ENCODE measurements at places on chromosomes 4 and X.

- DNase-seq, result no peak
These were observed 2.4 kb downstream of the RAP2C start for GRCh38 chrX:132216806-132217202.

DNA sequence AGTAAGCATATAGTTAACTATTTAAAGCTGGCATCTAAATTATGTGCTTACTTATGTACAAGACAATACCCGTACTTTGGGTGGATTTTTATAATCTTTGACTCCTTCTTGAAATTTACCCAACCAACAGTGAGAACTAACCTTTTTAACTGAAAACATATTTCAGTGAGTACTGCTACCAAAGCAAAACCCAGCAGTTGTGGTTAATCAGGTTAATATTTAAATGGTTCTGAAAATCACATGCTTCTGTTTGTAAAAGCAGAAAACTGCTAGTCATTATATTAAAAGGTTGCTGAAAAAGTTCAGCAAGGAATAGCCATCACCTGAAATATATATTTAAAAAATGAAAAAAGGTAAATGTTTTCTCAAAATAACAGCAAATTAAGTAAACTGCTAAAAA is 20.0 kb downstream of the UBE2D3 start:
- no peak for DNase-seq

GRCh38 chr4:182880387-182881356 is 36.5 kb downstream of the DCTD start:
- DNase-seq, result no peak

GRCh38 chr4:170872794-170873193 is 783.0 kb upstream of the AADAT start:
- DNase-seq, result no peak

DNA sequence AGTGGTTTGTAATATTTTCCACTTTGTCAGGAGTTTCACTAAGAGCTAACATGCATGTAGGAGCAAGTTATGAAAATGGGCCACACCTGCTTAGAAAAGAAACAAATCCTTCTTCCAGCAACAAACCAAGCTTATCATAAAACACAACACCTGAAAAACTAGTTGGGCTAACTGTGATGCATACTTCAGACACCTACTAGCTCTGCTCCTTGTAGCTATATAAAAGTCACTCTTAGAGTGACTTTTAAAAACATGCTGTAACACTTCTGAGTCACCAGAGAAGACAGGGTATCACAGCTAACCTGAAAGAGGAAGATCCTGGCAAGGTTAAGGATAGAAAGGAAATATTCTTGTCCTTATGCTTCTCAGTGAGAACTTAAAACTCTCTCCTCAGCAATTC is 3.6 kb upstream of the SLAIN2 start:
- DNase-seq, result no peak

DNA sequence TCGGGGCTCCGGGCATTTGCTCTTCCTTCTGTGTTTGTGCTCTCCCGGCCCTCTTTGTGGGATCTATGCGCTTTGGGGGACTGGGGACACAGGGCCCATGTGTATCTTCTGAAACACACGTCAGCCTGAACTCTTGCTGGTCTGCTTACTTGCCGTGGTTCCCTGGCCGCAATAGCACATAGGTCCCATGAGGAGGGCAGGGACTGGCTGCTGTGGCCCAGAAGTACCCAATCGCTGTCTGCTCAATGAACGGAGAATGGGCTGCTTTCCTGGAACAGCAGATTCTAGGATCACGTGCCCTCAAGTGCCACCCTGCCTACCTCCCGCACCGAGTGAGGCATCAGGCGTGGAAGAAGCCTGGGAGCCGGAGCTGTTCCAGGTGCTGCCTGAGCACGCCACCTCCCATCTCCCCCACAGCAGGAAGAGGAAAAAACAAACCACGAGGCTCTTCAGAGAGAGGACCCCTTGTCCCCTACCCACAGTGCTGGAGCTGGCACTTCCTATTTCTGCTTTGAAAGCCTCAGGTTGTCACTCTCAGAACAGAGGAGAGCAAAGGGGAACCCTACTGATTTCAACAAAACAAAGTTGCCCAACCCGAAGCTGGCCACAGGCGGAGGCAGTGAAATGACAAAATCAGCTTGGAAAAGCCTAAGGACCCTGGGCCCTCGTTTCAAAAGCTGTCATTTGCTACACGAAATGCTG is 3.8 kb downstream of the G6PD start:
- DNase-seq, result no peak

GRCh38 chrX:32448320-32448719 is 763.0 kb downstream of the DMD start:
- DNase-seq, result no peak

GRCh38 chrX:84123585-84123984 is 64.4 kb downstream of the RPS6KA6 start:
- no peak for DNase-seq

GRCh38 chrX:149531599-149531998 is 9.2 kb upstream of the EOLA1 start:
- DNase-seq, result no peak

GRCh38 chr4:105277702-105278101 is 131.0 kb downstream of the TET2 start:
- DNase-seq, result no peak

DNA sequence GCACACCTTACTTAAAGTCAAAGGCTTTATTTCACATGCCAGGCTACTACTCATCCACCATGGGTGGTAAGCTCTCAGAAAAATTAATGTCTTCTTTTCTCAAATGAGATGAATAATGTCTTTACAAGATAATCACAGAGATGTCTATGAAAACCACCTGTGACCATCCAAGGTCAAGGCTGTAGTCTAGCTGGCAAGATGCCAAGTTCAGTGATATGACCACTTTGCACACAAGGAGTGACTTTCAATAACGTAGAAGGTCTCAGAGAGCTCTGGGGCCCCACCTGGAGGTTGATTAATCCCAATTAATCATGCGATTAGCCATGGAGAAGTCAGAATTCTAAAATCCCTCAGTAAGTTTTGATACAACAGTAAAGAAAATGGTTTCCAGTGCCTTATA is 20.5 kb downstream of the ANOS1 start:
- no peak for DNase-seq

DNA sequence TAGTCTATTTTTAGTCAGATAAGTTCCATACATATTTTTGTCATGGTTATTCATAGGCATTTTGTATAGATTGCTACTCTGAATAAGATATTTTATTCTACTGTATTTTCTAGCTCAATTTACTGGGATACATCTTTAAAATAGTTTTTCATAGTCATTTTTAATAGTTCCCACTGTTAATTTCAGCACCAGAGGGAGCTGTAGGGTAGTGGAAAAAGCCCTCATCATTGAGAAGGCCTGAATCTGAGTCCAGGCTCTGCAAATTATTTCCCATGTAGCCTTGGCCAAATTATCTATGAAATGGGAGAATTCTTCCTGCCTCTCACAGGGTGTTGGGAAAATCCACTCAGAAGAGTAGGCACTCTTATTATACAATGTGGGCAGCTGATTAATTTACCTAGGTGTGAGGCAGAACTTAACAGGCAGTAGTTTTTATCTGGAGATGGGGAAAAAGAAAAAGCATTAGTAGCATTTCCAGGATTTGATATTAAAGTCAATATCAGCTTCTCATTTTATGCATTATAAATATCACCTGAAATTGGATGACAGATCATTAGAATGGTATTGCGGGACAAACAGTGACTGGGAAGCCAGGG is 102.9 kb upstream of the PAQR3 start:
- DNase-seq, result no peak

GRCh38 chrX:50327235-50327634 is 122.7 kb downstream of the CCNB3 start:
- DNase-seq, result no peak

DNA sequence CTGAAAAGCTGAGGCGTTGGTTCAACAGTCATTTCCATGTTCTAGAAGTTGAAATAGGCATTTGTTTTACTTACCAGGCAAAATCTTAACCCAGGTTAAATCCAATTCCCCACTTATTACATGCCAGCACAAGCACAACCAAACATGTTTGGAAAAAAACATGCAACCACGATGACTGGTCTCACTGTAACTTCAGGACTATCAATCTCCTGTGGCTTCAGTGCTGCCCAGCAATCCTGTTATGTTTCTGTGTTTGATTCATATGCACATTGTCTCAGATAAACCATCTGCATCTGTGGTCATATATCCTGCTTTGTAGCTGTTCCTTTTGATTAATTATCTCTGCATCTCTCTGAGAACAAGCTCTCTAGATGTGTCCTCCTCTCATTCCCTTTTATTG is 28.3 kb downstream of the PRDM8 start:
- DNase-seq, result no peak

- DNase-seq, result no peak
These were observed 46.2 kb downstream of the TMEM164 start for GRCh38 chrX:110049096-110049495.

DNA sequence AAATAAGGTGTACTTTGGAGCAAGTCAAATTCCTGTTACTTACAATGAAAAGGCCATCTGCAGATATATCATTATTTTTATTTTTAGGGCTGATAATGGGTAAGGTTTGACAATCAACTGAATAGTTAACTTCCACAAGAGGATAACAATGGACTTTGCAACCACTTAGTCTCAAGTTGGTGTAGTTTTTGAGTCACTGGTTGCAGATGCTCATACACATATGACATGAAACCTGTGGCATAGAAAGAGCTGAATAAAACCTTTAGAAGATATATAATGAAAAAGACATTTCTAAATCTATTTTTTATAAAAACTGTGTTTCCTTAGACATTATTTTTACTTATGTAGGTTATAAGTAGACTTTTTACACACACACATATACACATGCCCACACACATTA is 2110.9 kb downstream of the PCDH7 start:
- DNase-seq, result no peak

DNA sequence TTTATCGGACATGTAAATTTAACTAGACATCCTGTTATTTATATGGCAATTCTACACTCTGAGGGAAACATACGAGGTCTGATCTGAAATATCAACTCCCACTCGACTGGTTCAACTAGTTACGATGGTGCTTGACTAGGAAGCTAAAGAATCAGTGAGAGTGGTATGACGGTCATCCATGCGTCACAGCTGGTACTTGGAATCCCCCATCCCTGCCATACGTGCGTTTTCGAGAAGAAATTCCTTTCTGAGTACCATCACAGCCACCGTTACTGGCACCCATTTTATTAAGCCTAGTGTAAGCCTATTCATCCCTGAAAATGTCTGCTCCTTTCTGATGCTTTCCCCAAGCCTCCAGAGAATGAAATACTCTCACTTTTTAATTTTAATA is 695 bp upstream of the PIGA start:
- no peak for DNase-seq

- no peak for DNase-seq
These were observed 334.8 kb upstream of the KLF3 start for GRCh38 chr4:38328989-38329729.

GRCh38 chr4:82402196-82402775 is 28.0 kb downstream of the HNRNPDL start:
- DNase-seq, result no peak
